ENCODE measurements at places on chromosomes 16 and 17.

DNA sequence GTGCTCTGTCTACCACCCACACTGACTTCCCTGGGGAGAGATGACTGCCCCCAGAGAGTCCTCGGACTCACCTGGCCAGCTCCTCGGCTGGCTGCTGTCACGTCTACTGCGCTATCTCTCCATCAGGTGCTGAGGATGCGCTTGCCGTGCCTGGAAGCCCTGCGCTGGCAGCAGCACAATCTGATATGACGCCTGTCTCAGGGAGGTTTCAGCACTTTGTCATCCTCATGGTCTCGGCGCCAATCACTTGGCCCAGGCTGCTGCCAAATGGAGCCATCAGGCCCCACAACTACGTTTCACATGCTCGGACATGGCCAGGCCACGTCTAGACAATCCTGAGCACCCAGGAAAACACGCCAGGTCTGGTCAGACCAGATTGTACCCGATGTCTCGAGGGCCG is 46.7 kb downstream of the FOXL1 start:
- DNase-seq = no peak

- DNase-seq = no peak
Measured at GRCh38 chr17:46192189-46192438, 1.1 kb downstream of the KANSL1 start.

DNA sequence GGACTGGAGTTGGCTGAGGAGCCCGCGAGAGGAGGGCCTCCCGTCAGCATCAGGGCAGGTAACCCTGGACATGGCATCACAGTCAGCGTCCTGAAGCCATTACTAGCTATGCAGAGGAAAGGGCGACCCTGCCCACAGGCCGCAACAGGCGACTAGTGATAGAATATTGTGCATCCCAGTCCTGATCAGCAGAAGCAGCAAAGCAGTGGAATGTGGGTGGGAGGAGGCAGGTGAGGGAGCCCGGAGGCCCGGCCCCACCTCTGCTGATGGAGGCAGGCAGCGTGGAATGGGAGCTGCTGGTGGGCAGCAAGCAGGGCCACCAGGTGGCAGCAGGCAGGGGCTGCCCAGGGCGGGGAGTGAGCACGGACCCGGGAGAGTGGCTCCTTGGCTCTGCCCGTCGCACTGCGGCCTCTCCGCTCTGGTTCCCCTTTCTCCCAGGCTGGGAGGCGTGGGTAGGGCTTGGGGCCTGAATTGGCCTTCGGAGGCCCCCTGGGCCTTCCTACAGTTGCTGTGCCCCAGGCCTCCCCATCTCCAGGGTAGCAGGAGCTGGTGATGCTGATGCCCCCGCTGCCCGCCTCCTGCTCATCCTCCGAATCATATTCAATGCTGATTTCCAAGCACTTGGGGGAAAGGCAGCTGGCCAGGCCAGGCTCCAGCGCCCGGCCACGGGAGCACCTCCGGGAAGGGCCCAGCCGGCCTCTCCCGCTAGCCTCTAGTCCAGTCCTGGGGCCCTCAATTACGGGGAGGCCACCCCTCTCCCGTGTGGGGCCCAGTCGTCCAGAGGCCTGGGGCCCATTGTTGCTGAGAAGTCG is 20.2 kb downstream of the TSPOAP1 start:
- DNase-seq = no peak

GRCh38 chr17:40093580-40094201 is 6.7 kb downstream of the NR1D1 start:
- DNase-seq = no peak
